ENCODE measurements at places on chromosomes 3 and 15.

- no peak for DNase-seq
Measured at GRCh38 chr3:65861718-65862117, 177.0 kb downstream of the MAGI1 start.

- no peak for DNase-seq
Measured at GRCh38 chr15:97654481-97655076, 305.9 kb upstream of the ARRDC4 start.

GRCh38 chr3:184656829-184657681, 54.8 kb downstream of the MAGEF1 start:
- no peak for DNase-seq

GRCh38 chr15:83174891-83175290, 32.7 kb downstream of the HDGFL3 start:
- DNase-seq = no peak

- DNase-seq = no peak
Measured at GRCh38 chr15:92510163-92510882, 116.6 kb downstream of the ST8SIA2 start.

GRCh38 chr3:57753016-57753415, 3.1 kb upstream of the SLMAP start:
- no peak for DNase-seq

DNA sequence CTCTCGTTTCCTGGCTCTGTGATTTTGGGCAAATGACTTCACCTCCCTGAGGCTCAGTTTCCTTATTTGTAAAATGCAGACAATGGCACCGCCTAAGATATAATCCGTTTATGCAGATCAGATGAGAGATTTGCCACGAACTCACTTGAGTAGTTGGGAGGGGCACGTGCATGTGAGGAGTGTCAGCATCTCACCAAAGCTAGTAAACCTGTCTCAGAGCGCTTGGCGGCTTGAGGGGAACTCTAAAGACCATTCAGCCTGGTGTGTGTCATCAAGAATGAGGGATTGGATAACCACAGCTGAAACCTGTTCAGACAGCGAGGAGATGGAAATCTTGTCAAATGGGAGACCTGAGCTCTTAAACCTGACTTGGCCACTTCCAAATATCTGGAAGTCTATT, 48.7 kb downstream of the BDH1 start:
- no peak for DNase-seq

DNA sequence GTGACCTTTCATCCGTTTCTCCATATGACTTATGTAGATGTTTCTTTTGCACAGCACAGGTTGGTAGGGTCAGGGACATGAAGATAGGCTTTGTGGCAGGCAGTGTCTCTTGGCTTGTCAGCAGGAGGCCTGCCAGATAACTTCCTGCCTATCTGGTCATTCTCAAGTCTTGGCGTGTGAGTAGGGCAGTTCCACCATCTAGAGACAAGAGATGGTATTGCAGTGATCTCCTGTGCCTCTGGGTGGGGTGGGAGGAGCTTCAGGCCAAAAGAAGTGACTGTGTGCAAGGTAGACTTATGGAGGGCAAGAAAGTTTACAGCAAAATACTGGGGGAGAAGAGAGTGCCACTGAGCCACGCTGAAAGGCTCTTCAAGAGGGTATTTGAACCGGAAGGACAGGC, 11.0 kb downstream of the TEX264 start:
- DNase-seq = peak; percentile 63

- DNase-seq = no peak
Measured at GRCh38 chr3:38370149-38370548, 23.6 kb downstream of the XYLB start.

DNA sequence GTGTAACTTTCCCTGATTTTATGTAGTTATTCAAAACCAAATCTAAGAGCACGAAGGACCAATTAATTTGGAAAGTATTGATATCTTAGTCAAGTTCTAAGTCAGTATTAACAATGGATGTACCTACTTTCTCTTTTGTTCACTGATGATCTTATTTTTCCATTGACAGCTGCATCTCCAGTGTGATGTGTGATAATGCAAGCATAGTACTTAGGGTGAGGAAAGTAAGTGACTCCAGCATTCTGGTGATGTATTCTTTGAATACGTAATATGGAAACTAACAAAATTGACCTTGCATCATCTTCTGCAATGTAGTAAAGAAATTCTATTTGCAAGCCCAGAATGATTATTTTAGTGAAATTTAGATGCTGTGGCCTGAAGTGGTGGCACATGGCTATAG, 22.4 kb downstream of the FBXW12 start:
- DNase-seq = no peak

- no peak for DNase-seq
Measured at GRCh38 chr3:150077581-150078247, 107.0 kb upstream of the PFN2 start.

GRCh38 chr15:63004211-63004610, 38.3 kb upstream of the TPM1 start:
- no peak for DNase-seq

GRCh38 chr3:112633191-112633590, 7.8 kb downstream of the CCDC80 start:
- DNase-seq = no peak

DNA sequence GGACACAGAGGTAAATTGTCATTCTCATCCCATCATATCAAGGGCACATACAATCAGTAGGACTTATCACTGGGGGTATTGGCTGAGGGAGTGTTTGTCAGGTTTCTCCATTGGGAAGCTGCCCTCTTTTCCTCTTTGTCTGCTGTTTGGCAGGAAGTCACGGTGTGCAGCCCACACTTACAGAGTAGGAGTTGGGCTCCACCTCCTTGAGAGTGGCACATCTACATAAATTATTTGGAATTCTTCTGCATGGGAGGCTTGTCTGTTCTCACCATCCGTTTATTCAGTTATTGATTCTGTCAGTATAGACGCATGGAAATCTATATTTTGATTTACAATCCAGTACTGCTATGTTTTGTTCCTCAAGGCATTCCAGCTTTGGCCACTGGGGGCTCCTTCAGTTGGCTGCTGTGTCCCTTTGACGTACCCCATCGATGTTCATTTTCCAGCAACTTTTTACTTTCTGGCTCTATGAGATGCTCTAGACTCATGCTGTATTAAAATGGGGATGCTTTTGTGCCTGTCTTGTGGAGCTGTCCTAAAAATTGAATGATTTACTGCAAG, 200.3 kb downstream of the SLCO3A1 start:
- no peak for DNase-seq

DNA sequence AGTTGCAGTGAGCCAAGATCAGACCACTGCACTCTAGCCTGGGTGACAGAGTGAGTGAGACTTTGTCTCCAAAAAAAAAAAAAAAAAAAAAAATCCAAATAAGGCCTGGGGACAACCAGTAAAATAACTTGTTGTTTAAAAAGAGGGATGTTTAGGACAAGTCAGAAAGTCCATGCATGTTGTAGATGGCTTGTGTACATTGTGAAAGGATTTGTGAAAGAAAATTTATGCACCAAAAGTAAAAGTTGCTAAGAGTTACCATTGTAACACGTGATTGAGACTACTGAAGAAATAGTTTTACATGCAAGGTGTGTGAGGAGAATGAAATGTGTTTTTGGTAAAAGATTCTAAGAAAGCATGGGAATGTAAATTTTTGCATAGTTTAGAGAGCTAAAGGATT, 35.7 kb upstream of the SEC61A1 start:
- DNase-seq = no peak

DNA sequence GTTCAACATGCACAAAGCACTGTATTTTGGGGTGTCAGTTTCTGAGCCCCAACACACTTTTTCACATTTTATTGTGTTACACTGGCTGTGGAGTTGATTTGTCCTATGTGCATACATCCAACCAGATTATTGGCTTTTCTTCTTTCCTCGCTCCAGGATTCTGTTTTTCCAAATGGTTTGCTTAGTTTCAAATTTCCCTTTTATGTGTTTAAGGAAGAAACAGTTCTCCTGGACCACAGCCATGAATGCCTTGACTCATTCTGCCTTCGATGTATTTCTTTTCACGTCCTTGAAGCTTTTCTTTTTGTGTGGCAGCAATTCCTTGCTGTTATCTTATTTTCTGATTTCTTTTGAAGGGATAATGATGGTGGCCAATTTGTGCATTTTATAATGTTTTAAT, 53.8 kb downstream of the CACNA2D3 start:
- DNase-seq = no peak

DNA sequence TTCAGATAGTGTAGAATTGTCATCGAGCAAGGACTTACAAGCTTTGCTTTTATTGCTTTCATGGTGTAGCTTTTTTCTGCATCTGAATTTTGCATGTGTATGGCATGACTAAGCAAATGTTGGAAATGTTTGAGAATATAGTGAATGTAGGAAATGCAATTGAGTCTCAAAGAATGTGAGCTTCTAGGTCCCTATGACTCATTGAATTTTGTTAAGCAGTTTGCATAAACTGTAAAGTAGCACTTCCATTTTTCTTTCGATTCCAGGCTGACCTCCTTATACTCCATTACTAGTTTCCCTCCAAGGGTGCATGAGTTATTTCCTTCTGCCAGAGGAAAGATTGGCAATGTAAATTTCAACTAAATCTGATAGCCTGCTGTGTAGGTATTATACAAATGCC, 619.2 kb downstream of the DIPK2A start:
- DNase-seq = peak; percentile 33

DNA sequence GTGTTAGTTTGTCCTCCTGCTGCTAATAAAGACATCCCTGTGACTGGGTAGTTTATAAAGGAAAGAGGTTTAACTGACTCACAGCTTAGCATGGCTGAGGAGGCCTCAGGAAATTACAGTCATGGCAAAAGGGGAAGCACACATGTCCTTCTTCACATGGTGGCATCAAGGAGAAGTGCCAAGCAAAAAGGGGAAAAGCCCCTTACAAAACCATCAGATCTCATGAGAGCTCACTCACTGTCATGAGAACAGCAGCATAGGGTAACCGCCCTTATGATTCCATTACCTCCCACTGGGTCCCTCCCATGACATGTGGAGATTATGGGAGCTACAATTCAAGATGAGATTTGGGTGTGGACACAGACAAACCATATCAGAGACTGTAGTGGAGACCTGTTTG, 27.0 kb downstream of the TM2D3 start:
- DNase-seq = no peak

- no peak for DNase-seq
Measured at GRCh38 chr3:66338927-66339326, 118.1 kb downstream of the SLC25A26 start.

DNA sequence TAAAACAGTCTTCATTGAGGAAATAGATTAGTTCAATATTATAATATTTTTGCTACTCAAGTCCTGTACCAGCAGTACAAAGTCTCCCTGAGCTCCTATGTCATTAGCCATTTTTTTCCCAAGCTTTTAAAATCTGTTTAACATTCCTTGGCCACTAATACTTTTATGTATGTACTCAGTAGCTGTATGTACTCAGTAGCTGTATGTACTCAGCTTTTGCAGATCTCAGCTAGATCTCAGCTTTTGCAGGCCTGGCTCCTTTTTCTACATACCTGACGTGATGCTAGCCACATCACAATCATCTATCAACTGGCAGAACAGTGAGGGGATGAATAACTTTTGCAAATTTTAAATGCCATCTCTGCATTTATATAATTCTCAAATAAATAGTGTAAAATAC, 13.8 kb downstream of the SLC9C1 start:
- DNase-seq = no peak

GRCh38 chr15:66496951-66497501, 536 bp downstream of the SNAPC5 start:
- no peak for DNase-seq

- no peak for DNase-seq
Measured at GRCh38 chr3:145716519-145716918, 444.5 kb downstream of the PLOD2 start.

DNA sequence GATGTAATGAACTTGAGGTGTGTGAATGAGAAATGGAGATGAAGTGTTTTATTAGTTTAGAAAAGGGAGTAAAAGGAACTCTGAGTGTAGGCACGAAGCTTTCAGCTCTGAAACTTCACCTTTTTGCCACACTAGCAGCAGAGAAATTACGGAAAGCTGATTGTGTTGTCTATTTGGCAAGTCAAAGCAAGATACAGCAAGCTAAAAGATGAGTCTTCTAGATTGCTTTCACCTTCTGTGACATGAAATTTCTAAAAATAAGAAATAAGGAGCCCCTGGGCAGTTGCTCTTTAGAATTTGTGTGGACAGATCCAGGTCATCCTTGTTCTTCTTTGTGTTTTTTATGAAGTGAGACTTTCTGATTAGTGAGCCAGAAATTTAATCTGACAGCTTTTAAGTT, 143.4 kb downstream of the FNDC3B start:
- DNase-seq = no peak

GRCh38 chr3:56975567-56975966, 84.9 kb upstream of the SPATA12 start:
- no peak for DNase-seq
